SK-N-SH (cell line): ENCODE measurements at places on chromosomes 3 and 15. TPM values are rescaled to one million over a fixed set of nuclear protein-coding genes. Genes with fewer than 3 reads are reported as not detected.

GRCh38 chr15:81516012-81516411 lies 142.0 kb upstream of the TMC3 start:
- DNase-seq, result no peak

GMNC gene
- not detected in 2 replicates for polyA plus RNA-seq

MIX23 gene
- polyA plus RNA-seq, result 11.0 and 11.2 TPM in 2 replicates

PIERCE2 gene
- 2.5 and 2.9 TPM in 2 replicates for polyA plus RNA-seq

TERC gene
- polyA plus RNA-seq, result 0.32 and 0.64 TPM in 2 replicates

KBTBD8 gene
- 0.36 and 0.55 TPM in 2 replicates for polyA plus RNA-seq
